Choroid plexus epithelial cell (primary cell): ENCODE measurements at places on chromosomes 7 and 10.

GRCh38 chr10:116133634-116134033 is 139.4 kb downstream of the GFRA1 start:
- DNase-seq, result no peak

DNA sequence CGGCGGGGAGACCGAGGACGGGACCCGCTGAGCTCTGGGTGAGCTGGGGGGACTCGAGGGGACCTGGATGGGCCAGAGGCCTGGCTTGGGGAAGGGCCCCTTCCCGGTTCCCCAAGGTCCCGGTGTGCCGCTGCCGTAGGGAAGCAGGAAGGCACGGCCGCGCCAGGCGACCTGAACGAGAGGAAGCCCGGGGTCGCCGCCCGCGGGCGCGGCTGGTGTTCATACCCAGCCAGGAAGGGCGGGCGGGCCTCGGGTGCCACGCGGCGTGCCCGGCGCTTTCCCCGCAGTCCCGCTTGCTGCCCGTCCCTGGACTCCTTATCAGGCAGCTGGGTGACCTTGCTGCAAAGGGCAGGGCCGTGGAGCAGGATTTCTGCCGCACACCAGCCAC is 38.0 kb downstream of the ZNF777 start:
- DNase-seq, result no peak

DNA sequence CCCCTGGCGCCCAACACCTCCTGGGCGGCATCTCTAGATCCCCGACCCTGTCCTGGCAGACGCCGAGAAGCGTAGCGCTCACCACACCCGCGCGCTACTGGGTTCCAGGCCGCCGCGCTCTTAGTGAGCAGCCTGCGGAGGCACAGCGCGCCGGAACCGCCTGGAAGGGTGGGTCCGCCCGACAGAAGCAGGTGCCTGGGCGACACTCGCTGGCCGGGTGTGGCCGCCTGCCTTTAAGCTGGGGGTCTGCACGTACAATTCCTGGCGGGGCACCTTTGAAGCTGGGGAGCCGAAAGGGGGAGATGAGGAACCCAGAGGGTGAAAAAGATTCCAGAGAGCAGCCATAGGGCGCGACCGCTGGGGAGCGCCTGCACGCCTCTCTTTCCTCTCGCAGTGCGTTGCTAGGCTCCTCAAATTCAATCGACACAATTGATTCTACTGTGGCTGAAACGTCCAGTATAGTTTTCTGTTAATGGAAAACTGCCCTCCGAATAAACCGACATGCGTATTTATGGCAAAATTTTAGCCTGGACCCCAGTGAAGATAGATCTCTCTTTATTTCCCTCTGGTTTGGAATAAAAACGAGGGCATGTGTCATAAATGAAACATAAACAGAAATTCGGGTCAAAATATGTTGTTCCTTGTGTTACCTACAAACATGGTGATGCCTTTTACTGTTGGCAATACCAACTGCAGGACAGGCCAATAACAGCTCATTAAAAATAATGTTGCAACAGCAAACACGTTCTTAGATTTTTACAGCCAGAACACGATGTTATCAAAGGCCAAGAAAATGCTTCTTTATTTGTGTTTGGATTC is 4.6 kb downstream of the HMX3 start:
- no peak for DNase-seq

- peak; percentile 6 for DNase-seq
These were observed 14.5 kb downstream of the UBE3C start for GRCh38 chr7:157153260-157153659.

- DNase-seq, result peak; percentile 76
These were observed 38.3 kb downstream of the LRRC72 start for GRCh38 chr7:16564909-16565426.
